ENCODE measurements at places on chromosomes 7 and 10.
A peak's percentile ranks its signal among the peaks of the same experiment; 100 is the strongest.

DNA sequence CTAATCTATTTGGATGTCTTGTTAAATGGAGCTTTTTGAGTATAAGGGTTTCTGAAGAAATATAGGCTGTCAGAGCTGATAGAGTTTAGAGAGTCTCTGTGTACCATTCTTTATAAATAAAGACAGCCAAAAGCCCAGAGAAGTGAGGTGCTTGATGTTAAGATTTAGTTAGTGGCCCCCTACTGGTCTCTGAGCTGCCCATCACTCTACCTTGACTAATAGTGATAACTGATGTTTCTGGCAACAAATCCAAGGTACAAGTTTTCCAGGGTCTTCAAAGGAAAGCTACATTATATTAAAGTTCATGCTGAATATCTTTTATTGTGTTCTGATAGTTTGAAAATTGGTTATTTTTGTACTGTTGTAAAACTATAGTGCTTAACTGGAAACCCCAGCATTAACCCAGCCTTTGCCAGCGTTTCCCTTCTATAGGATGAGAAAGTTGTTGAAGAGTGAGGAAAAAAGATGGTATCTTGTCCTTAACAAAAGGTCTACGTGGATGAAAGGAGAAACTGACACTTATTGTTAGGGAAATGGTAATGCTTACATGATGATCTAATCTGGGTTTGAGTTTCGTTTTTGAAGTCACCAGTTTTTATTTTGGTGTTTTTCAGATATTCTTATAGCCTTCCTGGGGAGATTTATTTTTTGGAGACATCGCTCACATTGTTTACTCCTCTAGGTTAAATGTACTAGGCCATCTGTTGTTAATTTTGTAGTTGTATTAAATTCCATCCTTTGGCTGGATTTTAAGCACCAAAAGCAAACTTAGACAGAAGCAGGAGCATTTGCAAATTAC lies 79.0 kb downstream of the AUTS2 start:
- no peak for DNase-seq

- DNase-seq: no peak
These were observed 307.2 kb downstream of the PRPF18 start for GRCh38 chr10:13893926-13894325.

- DNase-seq: no peak
These were observed 281.2 kb upstream of the KIAA1217 start for GRCh38 chr10:23927576-23928325.

- no peak for DNase-seq
These were observed 6.1 kb upstream of the GRK5 start for GRCh38 chr10:119201233-119201632.

DNA sequence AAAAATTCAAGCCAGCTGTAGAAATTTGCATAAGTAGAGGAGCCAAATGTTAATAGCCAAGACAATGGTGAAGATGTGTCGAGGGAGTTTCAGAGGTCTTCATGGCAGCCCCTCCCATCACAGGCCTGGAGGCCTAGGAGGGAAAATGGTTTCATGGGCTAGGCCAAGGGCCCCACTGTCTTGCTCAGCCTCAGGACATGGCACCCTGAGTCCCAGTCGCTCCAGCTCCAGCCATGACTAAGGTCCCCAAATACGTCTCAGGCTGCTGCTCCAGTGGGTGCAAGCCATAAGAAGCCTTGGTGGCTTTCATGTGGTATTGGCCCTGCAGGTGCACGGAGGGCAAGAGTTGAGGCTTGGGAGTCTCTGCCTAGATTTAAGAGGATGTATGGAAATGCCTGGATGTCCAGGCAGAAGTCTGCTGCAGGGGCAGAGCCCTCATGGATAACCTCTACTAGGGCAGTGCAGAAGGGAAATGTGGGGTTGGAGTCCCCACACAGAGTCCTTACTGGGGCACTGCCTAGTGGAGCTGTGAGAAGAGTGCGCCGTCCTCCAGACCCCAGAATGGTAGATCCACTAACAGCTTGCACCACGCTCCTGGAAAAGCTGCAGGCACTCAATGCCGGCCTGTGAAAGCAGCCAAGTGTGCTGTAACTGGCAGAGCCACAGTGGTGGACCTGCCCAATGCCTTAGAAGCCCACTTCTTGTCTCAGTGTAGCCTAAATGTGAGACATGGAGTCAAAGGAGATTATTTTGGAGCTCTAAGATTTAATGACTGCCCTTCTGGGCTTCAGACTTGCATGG lies 19.2 kb downstream of the TBATA start:
- DNase-seq: no peak

- DNase-seq: no peak
These were observed 102.7 kb downstream of the CABCOCO1 start for GRCh38 chr10:61765176-61766087.

GRCh38 chr10:130567436-130567835 lies 431.2 kb downstream of the GLRX3 start:
- DNase-seq: no peak

DNA sequence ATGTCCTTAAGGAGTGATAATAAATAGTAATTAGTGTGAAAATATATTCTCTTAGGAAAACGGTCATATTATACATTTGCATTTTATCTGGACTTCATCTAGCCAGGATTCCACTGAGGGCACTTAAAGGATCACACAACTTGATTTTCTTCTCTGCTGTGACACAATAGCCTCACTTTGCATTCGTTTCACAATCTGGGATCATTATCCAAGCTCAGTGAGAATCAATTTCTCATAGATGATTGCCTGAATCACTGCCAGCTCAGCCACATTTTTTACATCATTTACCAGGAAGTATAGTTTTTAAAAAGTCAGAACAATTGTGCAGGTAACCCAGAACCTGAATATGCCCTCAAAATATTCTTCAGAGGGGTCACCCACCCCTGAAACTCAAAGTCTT lies 68.9 kb downstream of the PTPRZ1 start:
- no peak for DNase-seq

GRCh38 chr7:141792526-141792925 lies 2.5 kb downstream of the TAS2R5 start:
- no peak for DNase-seq

GRCh38 chr10:13712837-13713581 lies 126.2 kb downstream of the PRPF18 start:
- DNase-seq: peak; percentile 98

DNA sequence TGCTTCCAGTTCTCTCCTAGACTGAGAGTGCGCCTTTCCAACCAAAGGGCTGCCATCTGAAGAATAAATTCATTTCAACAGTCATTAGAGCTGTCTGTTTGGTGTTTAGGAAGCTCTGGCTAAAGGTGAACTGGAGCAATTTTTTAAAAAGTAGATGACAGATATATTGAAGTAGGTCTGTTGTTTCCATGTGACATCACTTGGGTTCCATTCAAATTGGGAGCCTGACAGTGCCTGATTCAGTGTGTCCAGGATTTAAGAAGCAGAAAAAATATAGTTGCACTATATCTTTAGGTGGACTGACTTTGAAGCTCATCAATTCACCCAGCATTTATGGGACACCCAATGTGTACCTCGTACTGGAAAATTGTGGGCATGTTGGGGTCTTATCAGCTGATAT lies 367.7 kb downstream of the BBS9 start:
- no peak for DNase-seq

- no peak for DNase-seq
These were observed 28.4 kb upstream of the NPFFR1 start for GRCh38 chr10:70312249-70312648.

- no peak for DNase-seq
These were observed 39.0 kb upstream of the TMEM229A start for GRCh38 chr7:124071843-124072242.

DNA sequence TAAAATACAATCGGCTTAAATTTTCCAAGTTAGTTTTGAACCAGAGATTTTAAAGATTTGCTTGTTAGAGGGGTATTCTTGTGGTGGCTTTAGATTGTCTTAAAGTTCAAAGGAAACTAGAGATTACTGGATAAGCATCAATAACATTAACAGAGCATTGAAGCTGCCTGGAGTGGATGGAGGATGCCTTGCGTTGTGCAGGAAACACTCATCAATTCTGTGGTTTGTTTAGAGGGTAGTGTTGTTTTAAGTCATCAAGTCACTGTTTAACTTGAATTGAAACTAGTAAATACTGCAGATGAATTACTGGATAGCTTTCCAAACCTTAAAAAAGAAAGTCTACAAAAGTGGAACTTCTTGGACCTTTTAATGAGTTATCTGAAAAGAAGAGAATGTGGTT lies 218.6 kb downstream of the CELF2 start:
- DNase-seq: no peak

- no peak for DNase-seq
These were observed 61.2 kb downstream of the SEMA3D start for GRCh38 chr7:85125651-85126131.

DNA sequence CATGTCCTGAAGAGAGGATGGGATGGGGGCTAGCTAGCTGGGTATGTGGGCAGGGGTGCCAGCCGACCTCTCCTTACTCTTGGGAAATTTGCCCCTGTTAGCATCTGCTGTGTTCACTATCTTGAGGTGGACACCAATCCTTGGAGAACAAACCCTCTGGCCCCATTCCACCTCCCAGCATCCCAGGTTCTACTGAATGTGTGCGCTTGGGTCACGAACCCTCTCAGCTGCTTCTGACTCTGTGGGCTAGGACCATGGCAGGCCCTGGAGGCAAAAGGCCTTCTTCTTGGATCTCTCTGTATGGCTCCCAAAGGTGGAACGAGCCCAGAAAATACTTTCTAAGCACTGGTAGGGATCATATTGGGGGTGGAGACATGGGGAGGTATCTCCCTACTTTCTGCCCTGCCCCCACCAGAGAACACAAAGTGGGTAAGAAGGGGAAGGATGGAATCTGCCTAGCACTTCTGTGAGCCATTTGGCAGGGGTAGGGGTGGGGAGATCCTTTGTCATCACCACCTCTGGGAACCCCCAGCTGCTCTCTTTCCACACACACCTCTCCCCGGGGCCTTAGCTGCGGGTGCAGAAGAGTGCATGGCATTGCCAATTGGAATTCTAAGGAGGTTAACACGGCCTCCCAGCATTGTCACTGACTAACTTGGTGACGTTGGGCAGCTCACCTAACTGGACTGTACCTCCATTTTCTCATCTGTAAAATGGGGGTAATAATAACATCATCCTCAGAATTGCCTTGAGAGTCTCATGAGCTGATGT lies 7.7 kb downstream of the UNC5B start:
- DNase-seq: no peak

- DNase-seq: no peak
These were observed 24.7 kb upstream of the ST8SIA6 start for GRCh38 chr10:17479015-17479615.

DNA sequence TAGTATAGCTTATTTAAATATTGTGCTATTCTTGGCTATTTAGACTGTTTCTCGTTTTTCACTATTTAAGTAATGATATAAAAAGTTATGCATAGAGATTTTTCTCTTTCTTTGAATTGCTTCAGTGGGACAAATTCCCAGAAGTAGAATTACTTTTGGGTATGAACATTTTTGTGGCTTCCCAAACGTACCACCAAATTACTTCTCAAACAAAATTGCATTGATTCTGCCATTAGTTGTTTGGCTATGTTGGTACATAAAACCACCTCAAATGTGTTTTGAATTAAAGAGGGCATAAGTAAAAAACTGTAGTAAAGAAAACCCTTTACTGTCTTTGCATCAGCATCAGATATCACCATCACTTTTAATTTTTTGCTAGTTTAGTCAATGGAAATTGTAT lies 31.0 kb downstream of the AKR1B1 start:
- no peak for DNase-seq

GRCh38 chr10:132459301-132460003 lies 62.5 kb downstream of the PWWP2B start:
- DNase-seq: no peak

- no peak for DNase-seq
These were observed 6.2 kb downstream of the WNT8B start for GRCh38 chr10:100468978-100469377.

GRCh38 chr10:111148025-111148424 lies 71.2 kb downstream of the ADRA2A start:
- no peak for DNase-seq

GRCh38 chr7:115658223-115658622 lies 372.3 kb downstream of the TFEC start:
- no peak for DNase-seq

- no peak for DNase-seq
These were observed 81.5 kb upstream of the GNAI1 start for GRCh38 chr7:80053124-80053523.

DNA sequence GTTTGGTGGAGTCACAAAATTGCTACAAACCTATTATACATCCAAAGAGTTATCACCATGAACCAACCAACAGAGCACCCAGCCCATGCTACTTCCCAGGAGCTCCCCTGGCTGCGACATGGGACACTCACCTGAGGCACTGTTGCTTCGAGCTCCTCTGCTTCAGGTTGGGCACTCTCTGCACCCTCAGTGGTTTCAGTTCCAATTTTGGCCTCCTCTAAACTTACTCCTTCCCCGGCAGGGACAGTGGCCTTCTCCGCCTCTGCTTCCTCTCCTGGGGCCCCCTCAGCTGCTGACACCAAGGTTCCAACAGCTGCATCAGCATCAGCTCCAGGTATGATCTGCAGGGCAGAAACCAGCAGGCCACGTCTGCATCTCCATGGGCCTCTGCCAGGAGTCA lies 120.4 kb upstream of the TARP start:
- DNase-seq: no peak

DNA sequence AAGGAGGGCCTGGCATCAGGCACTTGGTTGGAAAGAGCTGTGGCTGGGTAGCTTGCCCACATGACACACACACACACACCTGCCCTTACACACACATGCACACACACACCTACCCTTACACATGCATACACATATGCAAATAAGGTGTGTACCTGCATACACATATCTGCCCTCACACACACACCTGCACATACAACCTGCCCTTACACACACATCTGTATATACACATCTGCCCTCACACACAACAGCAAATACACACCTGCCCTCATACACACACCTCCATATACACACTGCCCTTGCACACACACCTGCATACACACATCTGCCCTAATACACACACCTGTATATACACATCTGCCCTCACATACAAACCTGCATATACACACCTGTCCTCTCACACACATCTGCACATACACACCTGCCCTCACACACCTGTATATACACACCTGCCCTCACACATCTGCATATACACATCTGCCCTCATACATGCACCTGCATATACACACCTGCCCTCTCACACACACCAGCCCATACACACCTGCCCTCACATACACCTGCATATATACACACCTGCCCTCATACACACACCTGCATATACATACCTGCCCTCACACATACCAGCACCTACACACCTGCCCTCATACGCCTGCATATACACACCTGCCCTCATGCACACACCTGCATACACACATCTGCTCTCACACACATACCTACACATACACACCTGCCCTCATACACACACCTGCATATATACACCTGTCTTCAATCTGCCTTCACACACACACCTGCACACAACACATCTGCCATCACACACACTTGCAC lies 82.9 kb downstream of the GRID1 start:
- DNase-seq: no peak

- DNase-seq: no peak
These were observed 223.5 kb downstream of the SNX13 start for GRCh38 chr7:17716816-17717215.

Measured in iris pigment epithelial cell (primary cell).